ENCODE measurements at places on chromosomes 2 and 18.

- DNase-seq: no peak
Observed at GRCh38 chr2:170885130-170885791, 43.8 kb upstream of the GORASP2 start.

- no peak for DNase-seq
Observed at GRCh38 chr2:238742066-238742465, 105.8 kb upstream of the TWIST2 start.

DNA sequence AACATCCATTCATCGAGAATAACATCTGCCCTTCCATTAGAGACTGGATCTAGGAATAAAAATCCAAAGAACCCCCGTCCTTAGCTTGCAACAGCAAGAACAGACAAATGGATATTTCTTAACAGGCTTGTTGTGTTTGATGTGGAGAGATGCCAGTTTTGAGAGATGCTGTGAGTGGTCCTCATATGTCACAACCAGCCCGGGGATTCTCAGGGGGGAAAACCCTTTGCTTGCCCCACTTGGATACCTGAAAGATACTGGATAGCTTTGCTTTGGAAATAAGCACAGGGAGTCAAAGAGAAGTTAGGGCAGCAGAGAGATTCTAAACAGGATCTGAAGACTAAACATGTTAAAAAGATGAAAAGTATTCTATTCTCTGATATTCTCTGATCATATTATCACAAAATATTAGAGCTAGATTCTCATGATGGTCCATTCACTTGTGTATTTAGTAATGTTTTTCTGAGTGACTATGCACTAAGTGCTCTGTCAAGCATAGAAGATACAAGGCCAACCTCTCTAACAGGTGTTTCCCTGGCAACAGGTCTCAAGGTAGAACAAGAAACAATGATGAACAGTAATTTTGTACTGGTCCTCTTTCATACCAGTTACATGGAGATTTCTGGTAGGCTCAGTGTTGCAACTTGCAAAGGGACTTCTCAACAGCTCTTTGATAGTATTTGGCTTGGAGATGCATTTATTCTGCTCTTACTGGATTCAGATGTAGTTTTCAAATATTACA is 348.2 kb downstream of the MYCN start:
- DNase-seq: no peak

- DNase-seq: no peak
Observed at GRCh38 chr2:224258059-224258458, 143.8 kb downstream of the FAM124B start.

GRCh38 chr18:26909599-26910290 is 44.2 kb upstream of the AQP4 start:
- no peak for DNase-seq

- no peak for DNase-seq
Observed at GRCh38 chr2:223524066-223524465, 78.1 kb downstream of the SCG2 start.

- DNase-seq: no peak
Observed at GRCh38 chr2:136113209-136113971, 4.6 kb downstream of the CXCR4 start.

DNA sequence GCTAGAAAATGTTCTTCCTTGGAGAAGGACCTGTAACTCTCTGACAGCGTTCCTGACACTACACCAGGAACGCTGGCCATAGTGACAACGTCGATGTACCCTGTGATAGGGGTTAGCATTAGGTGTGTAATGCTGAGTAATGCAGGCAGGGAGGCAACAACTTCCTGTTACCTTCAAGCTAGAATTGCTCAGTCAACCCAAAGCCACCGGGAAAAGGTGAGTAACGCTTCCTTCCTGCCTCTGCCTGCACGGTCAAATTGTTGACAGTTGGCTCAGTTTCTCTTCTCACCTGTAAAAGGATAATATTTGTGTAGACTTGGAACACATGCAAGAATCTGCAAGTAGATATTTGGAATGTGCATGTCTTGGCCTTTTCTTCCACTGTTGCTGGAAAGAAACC is 12.7 kb downstream of the FAM110C start:
- DNase-seq: no peak

DNA sequence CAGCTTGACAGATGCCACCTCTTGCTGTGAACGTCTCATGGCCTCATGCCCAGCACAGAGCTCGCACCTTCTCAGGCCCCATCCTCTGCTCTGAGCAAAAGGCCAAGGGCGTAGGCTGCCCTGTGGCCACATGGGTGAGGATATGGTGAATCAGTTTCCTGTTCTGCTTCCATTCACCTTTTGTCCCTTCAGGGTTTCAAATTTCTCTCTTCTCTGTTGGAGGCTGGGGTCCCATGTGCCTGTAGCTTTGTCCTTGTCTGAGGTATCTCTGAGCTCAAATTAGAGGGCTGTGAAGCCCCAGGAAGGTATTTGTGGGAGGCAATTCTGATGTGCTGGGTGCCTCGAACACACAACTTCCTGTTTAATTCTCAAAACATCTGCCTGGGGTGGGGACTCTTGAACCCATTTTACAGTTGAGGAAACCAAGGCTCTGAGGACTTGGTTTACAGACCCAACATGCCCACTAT is 29.0 kb downstream of the ZAP70 start:
- DNase-seq: no peak

- no peak for DNase-seq
Observed at GRCh38 chr2:96898135-96898505, 28.2 kb upstream of the SEMA4C start.

DNA sequence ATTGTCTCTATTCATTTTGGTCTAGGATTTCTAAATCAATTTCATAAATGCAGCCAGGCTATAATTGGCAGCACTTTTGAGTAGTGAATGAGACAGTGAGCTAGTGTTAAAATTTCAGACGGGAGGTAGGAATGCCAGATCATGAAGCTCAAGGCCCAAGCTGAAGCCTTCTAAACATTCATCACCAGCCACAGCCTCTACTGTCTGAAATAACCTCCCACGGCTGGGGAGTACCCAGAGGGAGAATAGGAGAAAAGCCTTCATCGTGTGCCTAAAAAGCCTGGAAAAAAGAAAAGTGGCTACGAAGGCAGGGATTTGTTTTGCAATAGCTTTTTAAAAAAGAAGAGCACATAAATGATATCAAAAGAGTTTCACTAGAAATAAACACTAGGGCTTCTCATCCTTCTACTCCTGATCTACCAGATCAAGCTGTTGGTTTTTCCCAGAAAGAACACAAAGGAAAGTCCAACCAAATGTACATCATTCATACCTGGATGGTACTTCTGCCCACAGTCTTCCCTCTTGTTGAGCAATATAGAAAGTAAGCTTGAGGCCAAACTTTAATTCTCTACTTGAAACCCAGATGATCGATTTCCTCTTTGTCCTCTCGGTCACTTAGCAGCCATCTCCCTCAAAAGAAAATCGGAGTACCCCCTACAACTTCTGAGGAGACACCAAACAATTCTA is 48.1 kb upstream of the SLC39A10 start:
- no peak for DNase-seq

DNA sequence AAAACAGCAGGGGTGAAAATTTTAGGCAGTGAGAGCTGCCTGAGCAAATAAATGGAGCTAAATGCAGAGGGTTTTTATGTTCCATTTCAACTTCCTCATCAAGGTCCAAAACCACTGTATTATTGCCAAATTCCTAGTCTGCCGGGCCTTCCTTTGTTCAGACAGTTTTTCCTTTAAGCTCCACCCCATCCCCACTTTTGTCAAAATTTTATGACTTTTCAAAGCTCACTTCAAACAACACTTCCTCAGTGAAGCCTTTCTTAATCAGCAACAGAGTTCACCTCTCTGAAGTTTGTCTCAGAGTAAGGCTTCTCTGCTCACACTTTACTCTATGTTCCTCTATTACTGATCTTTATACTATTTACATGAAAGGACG is 81.3 kb downstream of the CERKL start:
- no peak for DNase-seq

DNA sequence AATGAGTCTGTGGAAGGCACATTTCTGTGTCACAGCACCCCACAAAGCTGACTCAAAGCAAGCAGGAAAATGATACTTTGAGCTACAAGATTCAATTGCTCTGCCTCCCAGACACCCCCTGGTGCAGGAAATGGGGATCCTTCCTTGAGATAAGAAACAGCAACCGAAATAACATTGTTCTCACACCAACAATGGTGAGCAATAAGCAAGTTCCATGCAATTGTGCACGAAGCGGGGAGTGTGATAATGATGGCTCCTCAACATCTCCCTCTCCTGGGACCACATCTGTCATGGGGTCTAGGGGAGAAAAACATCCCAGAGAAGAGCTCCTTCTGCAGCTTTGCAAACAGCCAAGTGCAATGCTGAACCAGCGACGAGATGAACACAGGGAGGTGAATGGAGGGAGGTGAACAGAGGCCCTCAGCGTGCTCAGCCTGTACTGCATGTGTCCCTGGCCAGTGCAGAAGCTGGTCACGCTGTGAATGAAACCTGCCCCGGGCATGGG is 67.7 kb downstream of the PDCL3 start:
- DNase-seq: no peak

- DNase-seq: no peak
Observed at GRCh38 chr2:7502336-7502735, 585.1 kb downstream of the RNF144A start.

- no peak for DNase-seq
Observed at GRCh38 chr2:226874749-226875148, 38.9 kb downstream of the RHBDD1 start.

- DNase-seq: no peak
Observed at GRCh38 chr2:77294474-77294873, 227.7 kb downstream of the LRRTM4 start.

DNA sequence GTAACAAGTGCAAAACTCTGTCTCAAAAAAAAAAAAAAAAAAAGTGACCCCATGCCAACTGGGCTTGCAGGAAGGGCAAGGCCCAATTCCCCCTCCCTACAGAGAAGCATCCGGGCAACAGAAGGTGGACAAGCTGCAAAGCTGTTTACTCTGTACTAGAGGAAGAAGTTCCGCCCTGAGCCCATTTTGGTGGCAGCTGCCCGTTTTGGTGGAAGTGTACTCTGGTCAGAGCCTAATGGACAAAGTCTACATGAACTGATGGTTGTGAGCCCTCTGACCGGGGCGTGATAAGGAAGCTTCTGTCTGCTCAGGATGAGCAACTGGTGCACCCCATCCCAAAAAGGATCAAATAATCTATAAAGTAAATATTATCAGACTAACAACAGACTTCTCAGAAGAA is 65.0 kb downstream of the TRAPPC8 start:
- no peak for DNase-seq

- DNase-seq: no peak
Observed at GRCh38 chr2:149023091-149023490, 15.4 kb upstream of the LYPD6B start.

- DNase-seq: no peak
Observed at GRCh38 chr2:159904127-159904958, 106.3 kb upstream of the CD302 start.

Measured in DMS 273 treated with DMSO at 0.1 percent for 48 hours (cell line).